ENCODE measurements at places on chromosomes 6 and 20.

DNA sequence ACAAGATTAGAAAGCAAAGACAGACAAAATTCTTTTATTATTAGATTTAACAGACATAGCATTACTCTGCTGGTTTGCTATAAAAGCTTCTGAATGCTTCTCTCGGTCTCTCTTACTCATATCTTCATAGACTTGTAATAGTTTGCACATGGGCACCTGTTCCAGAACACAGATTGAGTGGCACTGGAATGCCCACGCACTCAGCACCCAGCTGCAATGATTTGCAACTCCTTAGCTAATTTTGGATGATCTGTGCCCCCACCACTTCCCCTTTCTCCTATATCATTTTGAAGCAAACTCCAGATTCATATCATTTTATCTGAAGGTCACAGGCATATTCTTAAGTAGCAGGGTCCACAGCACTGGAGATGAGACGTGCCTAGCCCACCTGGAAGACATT is 148.8 kb downstream of the CFAP61 start:
- DNase-seq, result no peak

GRCh38 chr6:138383776-138384175 is 6.1 kb downstream of the SMIM28 start:
- DNase-seq, result no peak

- no peak for DNase-seq
Measured at GRCh38 chr6:139981066-139981624, 606.7 kb upstream of the CITED2 start.

- DNase-seq, result no peak
Measured at GRCh38 chr6:30612213-30612612, 4.8 kb downstream of the PPP1R10 start.

DNA sequence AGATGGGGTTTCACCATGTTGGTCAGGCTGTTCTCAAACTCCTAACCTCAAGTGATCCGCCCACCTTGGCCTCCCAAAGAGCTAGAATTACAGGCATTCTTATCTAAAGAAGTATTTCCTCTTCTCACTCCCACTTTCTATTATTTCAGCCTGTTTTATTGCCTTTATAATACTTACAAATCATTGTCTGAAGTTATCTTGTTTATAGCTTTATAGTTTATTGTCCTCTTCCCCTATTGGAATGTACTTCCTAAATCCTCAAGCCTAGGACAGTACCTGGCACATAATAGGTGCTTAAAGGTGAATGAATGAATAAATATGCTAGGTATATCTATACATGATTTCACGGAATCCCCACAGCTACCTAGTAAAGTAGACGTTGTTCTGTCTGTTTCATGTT is 37.8 kb upstream of the RNF182 start:
- no peak for DNase-seq

GRCh38 chr6:44564906-44565524 is 177.5 kb downstream of the CDC5L start:
- DNase-seq, result no peak

DNA sequence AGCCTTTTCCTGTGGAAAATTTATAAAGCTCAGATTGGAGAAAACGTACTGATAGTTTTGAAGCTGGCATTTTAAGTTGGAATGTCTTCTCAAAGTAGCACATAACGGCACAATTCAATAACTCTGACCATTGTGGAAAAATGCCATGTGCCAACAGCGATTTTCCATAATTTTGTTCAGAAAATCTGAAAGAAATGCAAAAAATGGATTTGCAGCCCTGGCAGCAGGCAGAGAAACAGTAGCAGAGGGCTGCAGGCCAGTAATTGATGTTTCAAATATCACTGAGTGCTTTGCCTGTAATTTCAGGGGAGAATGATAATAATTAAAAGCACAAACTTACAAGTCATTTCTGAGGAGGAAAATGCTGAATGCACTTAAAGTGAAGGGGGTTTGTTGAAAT is 507.4 kb downstream of the MAFB start:
- DNase-seq, result no peak

DNA sequence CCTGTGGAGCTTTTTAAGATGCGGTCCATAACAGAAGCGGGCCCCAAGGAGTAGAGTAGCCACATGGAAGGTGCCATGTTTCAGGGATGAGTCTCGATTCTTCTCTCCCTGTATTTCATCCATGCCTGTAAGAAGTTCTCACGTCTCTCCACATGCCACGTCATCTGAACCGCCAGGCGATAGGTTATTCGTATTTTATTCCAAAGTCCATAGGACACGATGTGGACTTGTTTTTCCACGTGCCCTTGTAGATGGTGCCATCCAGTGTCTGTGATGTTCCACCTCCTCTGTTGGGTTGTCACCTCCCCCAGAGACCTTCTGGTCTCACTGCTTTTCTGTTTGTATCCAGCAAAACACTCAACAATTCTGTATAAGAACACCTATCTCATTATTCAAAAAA is 17.6 kb downstream of the HEBP2 start:
- no peak for DNase-seq

- DNase-seq, result no peak
Measured at GRCh38 chr6:166462461-166463135, 79.9 kb upstream of the MPC1 start.

GRCh38 chr6:92586236-92586977 is 833.0 kb downstream of the EPHA7 start:
- no peak for DNase-seq

DNA sequence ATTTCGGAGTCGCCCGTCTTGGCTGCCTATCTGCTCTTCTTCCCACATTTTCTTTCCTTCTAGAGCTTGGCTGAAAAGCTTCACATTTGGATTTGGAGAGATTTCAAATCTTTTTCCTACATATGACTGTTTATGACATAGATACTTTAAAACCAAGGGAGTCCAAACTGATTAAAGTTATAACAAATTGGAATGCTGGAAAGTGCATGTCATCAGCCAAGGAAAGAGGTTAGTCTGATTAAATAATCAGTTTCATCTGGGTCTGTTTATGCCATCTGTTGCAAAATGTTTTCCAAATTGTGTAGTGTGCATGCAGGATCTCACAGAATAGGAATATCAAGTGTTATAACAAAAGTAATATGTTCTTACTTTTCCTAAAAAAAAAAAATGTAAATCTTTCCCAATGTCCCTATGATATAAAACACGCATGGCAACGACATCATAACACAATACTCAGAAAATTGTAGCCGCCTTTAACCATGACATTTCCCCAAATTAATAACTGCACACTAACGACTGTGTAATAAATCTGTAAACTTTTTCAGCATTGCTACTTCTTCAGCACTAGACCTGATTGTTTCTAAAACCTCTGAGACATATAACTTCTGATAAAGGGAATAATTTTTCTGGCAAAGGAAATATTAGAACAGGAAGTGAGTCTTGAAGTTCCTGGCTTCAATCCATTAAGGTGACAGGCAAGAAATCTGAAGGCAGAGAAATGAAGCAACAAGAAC is 230.2 kb upstream of the FOXQ1 start:
- no peak for DNase-seq

DNA sequence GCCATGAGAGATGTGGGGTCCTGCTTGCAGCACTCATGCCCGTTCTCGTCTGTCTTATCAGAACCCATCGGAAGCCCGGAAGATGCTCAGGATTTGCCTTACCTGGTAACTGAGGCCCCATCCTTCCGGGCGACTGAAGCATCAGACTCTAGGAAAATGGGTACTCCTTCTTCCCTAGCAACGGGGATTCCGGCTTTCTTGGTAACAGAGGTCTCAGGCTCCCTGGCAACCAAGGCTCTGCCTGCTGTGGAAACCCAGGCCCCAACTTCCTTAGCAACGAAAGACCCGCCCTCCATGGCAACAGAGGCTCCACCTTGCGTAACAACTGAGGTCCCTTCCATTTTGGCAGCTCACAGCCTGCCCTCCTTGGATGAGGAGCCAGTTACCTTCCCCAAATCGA is 8.3 kb downstream of the PI16 start:
- DNase-seq, result no peak

DNA sequence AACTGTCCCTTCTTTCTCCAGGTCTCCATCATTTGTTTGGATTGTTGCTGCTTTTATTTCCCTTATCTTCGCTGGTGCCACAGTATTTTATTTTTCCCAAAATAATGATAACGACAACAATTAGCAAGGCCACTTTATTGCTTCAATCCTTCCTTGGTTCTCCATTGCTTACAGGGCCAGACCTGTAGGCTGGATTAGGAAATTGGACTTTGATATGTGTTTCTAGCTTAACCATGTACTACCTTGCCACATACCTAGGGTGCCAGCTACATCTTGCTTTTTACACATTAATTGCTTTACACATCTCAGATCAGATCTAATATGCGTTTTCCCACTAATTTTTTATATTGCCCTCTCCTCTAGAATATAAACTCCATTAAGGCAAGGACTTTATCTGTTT is 195.4 kb downstream of the HIVEP2 start:
- DNase-seq, result no peak

DNA sequence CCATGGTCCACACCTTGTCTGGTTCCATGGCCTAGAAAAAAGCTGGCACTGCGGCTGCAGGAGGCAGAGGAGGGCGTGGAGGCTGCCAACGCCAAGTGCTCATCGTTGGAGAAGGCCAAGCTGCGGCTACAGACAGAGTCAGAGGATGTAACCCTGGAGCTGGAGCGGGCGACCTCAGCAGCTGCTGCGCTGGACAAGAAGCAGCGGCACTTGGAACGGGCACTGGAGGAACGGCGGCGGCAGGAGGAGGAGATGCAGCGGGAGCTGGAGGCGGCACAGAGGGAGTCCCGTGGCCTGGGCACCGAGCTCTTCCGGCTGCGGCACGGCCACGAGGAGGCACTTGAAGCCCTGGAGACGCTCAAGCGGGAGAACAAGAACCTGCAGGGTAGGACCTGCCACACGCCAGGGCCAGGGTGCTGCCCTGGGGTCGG is 43.4 kb downstream of the MYH7B start:
- no peak for DNase-seq

DNA sequence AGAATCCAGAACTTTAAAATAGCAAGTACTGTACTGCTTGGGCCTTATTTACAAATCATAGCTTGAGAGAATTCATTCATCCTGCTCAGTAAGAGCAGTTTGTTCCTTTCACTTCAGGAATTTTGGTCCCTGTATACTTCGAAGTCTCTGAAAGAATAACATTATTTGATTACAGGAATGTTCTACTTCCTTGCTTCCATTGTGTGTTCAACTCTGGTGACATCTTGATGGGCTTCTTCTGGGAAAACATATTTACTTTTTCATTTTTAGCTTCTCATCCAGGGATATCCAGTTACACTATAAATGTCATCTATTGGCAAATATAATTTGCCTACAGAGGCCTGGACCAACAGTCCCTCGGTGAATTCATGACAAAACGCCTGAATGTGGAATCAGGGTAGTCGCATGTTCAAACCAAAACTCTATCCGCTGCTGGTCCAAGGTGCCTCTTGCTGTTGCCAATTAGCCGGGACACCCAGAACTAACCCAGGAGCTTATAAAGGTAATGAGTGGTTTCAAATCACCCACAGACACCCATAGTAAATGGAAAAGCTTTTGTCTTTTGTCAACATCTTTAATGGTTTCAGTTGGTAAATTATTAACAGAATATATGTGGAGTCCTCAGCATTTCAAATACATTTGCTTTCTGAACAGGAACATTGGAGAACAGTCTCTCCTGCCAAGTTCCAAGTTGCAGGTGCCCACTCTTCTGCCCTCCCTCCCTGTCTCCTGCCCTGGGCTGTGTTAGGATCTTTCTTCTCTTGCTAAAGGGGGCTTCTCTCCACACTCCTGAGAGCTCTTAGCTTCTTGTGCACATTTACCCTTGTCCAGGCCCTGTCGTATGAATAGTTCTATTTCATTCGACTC is 162.5 kb upstream of the CITED2 start:
- no peak for DNase-seq

DNA sequence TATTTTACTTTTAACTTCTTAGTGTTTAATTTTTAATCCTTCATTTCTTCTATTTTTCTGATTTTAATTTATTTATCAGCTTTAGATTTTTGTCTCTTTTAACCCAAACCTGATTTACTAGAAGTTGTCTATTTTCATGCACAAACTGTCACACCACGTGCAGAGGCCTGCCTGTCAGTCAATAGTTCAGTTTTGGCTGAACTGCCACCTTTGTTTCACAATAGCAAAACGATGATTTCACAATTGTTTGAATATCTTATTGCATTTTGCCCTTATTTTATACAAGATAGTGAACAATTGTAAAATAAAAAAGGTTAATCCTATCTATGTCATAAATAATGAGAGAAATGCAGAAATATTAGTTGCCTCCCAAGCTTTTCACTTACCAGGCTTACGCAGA is 24.0 kb upstream of the PPP1R3G start:
- no peak for DNase-seq

DNA sequence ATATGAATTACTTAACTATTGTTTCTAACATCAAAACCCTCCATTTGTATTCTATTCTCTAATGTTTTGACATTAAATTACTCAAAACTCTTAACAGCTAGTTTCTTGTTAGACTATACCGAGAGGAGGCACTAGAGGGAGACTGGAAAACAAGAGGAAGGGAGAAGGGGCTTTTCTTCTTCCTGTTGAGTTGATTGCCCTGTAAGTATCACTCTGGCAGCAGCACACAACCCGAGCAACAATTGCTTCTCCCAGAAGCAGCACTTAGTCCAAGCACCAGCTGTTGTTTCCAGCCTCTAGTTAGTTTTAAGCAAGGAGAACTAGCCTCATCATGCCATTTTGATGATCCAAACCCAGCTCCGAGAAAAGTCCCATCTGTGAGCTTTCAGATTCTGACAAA is 603.8 kb downstream of the PRKN start:
- no peak for DNase-seq

- no peak for DNase-seq
Measured at GRCh38 chr6:77620278-77620882, 32.5 kb upstream of the MEI4 start.

GRCh38 chr6:134663800-134664535 is 285.9 kb downstream of the ALDH8A1 start:
- DNase-seq, result no peak

GRCh38 chr20:15022921-15023320 is 685.5 kb upstream of the FLRT3 start:
- DNase-seq, result no peak

- no peak for DNase-seq
Measured at GRCh38 chr20:16262594-16262993, 310.7 kb downstream of the KIF16B start.

DNA sequence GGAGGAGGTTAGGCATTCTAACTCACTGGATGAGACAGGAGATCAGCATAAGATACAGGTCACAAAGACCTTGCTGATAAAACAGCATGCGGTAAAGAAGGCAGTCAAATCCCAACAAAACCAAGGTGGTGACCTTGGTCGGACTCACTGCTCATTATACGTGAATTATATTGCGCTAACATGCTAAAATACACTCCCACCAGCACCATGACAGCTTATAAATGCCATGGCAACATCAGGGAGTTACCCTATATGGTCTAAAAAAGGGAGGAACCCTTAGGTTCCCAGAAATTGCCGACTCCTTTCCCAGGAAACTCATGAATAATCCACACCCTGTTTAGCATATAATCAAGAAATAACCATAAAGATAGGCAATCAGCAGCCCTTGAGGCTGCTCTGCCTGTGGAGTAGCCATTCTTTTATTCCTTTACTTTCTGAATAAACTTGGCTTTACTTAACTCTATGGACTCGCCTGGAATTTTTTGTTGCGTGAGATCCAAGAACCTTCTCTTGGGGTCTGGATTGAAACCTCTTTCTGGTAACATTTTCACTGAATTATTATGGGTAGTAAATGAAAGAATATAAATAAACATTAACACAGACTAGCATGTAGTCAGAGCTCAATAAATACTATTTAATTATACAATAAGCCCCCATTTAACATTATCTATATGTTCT is 3.0 kb upstream of the LAMA4 start:
- no peak for DNase-seq

GRCh38 chr6:158640519-158640918 is 4.0 kb downstream of the DYNLT1 start:
- DNase-seq, result no peak

GRCh38 chr6:4743062-4743461 is 33.1 kb upstream of the CDYL start:
- no peak for DNase-seq
